ENCODE measurements at places on chromosomes 3 and 15.

GRCh38 chr3:98761643-98762229, 1.4 kb upstream of the ST3GAL6 start:
- no peak for DNase-seq

GRCh38 chr3:141274411-141275031, 42.9 kb downstream of the PXYLP1 start:
- no peak for DNase-seq

- DNase-seq: no peak
Observed at GRCh38 chr3:5423523-5423922, 236.0 kb downstream of the EDEM1 start.

DNA sequence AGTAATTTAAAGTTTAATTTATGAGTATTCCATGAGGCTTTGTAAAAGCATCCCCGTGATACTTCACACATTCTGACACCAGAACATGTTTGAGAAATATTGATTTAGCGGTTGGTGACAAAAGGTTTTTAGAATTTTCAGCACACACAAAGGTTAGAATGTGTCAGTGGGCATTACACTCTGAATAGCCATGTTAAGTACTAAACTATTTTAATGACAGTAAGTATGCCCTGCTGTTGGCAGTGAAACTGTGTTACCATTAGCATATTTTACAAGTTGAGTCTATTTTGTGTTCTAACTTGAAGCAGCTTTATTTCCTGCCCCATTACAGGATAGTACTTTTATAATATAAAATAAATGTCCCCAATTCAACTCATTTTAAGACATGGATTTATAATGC, 66.5 kb downstream of the ADAMTSL3 start:
- no peak for DNase-seq

- no peak for DNase-seq
Observed at GRCh38 chr15:36363335-36363734, 216.1 kb upstream of the CDIN1 start.

- DNase-seq: no peak
Observed at GRCh38 chr3:126962756-126963155, 20.2 kb upstream of the PLXNA1 start.

DNA sequence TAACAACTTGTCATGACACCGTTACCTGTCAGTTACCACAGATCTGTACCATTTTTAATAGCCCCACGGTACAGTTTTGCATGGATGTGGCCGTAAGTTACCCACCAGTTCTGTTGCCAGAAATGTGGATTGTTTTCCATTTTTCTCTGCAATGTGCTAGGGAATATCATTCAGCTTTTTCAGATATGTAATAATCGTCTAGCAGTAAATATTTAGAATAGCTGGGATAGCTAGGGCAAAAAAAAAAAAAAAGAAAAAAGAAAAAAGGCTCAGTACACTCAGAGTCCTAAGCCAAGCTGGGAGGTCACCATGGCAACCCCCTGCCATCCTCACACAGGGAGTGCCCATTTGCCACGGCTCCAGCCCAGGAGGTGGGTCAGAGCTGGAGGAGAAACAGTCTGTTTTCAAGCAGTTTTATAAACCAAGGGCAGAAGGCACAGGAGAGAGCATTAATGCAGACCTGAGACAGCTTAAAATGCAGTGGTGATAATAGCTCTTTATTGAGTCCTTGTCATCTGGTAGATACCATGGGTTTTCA, 25.2 kb downstream of the PAQR5 start:
- DNase-seq: no peak

GRCh38 chr3:148307443-148307843, 390.3 kb upstream of the AGTR1 start:
- DNase-seq: no peak

- DNase-seq: no peak
Observed at GRCh38 chr3:138362538-138362937, 14.2 kb downstream of the MRAS start.

DNA sequence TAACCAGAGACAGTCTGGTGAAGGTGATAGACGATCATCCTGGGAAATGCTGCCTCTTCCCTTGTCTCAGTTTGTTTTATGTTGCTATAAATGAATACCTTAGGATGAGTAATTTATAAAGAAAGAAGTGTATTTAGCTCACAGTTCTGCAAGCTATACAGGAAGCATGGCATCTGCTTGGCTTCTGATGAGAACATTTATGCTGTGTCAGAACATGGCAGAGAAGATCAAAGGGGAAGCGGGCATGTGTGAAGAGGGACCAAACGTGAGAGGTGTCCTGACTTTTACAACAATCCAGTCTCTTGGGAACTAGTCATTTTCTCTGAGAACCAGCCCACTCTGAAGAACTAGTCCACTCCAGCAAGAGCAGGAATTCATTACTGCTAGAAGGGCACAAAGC, 9.6 kb downstream of the CMC1 start:
- DNase-seq: no peak

GRCh38 chr15:93708724-93709445, 522.5 kb upstream of the MCTP2 start:
- no peak for DNase-seq

- DNase-seq: no peak
Observed at GRCh38 chr3:14725013-14725412, 50.1 kb downstream of the C3orf20 start.

GRCh38 chr3:80676261-80676660, 908.5 kb upstream of the ROBO1 start:
- DNase-seq: no peak

- DNase-seq: no peak
Observed at GRCh38 chr15:80978685-80979329, 10.8 kb downstream of the MESD start.

DNA sequence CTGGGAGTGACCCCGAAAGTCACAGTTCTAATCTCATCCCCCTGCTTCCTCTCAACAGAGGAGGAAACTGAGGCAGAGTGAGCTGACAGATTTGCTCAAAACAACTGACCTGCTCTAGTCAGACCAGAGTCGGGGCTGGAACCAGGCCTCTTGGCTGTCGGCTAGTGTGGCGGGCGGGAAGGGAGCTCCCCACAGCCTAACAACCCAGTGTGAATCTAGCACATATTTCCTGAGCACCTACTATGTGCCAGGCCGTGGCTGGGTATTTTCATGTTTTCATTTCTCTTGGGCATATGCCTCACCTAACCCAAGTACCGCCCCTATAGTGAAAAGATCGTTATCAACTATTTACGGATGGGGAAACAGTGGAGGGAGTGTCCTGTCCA, 27.2 kb downstream of the GRIP2 start:
- DNase-seq: no peak

- no peak for DNase-seq
Observed at GRCh38 chr3:186024210-186024609, 84.7 kb downstream of the ETV5 start.

GRCh38 chr3:107633327-107634098, 110.8 kb downstream of the BBX start:
- no peak for DNase-seq

DNA sequence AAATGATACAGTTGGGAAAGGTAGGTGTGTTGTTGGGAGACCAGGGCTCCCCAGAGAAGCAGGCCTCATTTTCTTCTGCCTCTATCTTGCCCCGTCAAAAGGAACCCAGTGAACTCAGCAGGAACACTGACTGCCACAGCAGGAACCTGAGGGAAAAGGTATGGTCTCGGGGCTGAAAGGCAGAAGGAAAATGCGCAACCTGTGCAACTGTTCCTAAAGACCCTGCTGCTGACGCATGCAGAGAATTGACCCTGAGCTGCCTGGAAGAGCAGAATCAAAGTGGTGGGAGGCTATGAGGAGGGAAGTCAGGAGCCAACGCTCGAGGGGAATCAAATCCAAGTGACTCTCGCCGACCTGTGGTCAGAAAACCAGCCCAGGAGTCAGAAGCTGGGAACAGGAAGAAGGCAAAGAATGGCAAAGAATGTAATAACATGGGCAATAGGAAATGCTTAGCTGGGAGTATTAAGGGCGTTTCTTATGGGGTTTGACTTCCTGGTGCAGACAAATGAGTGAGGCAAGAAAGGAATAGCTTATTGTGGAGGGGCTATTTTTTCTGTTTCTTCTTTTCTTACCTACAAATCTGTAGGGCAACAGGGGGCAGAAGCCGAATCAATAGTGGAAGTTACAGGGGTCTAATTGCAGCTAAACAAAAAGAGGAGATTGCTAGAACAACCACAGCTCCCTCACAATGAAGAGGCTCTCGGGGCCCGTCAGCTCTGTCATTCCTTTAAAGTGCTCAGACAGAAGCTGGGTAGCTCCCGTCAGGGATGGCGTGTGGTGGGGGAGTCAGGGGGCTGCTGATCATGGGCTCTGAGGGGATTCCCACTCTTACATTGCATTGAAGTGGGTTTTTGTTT, 65.4 kb upstream of the DLG1 start:
- peak; percentile 5 for DNase-seq

- DNase-seq: no peak
Observed at GRCh38 chr15:59295261-59296001, 77.2 kb downstream of the MYO1E start.

GRCh38 chr3:153150991-153151390, 11.0 kb upstream of the RAP2B start:
- no peak for DNase-seq

DNA sequence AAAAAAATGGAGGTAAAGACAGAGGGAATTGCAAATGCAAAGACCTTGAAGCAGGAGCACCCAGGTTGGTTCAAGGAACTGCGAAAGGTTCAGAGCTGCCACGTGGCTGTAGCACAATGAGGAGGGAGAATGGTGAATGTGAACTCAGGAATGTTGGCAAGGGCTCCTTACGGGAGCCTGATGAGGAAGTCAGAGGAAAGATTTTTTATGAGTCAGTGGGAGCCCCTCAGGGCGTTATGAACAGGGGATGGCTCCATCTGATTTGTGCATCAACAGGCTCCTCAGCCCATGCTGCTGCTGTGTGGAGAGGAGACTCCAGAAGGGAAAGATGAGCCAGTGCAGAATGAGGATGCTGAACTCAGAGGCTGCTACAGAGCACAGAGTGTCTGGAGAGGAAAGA, 194.4 kb downstream of the ARRDC4 start:
- no peak for DNase-seq

GRCh38 chr3:132448216-132448961, 31.1 kb downstream of the DNAJC13 start:
- DNase-seq: no peak

GRCh38 chr3:43071313-43071893, 34.5 kb downstream of the POMGNT2 start:
- DNase-seq: no peak

DNA sequence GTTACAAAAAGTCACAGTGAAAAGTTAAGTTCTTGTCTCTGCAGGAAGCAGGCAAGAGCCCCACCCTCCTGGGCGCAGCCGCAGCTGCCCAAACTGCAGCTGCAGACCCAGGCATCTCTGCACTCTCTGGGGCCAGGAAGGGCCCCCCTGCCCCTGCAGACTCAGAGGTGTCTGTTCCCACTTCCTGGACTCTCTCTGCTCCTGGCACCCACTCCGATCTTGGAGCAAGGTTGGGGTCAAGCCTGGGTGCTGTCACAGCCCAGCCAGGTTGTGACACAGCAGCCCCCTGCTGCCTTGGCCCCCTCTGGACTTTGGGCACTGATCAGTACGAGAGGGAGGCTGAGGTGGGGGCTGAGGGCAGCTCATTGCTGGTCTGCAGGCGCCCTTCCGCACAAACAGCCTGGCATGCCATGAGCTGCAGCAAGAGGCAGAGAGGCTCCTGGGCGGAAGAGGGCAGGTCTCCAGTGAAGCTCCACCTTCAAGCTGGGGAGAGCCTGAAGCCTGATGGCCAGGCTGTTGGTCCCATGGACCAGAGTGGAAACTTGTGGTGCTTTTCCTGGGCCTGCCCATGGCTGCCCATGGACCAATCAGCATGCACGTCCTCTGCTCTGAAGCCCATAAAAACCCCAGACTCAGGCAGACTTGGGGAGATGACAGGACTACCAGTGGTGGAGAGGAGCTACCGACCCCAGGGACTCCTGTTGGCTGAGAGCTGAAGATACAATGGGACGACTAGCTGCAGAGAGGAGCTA, 42.9 kb upstream of the LRRFIP2 start:
- DNase-seq: no peak

DNA sequence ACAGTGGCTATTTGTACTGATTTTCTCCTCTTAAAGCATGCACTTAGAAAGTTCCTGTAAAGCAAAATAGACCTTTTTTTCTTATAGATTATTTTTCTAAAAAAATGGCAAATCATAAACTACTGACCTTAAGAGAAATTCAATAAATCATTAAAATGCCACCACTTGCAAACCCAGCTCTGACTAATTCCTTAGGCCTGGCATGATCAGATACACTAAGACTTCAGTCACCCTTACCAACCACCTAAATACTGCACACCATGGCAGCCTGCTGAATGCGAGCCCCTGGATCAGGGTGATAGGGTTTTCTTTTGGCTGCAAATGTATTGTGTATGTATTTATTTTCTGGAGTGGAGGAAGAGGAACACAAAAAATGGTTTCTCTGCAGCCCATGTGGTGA, 370.6 kb upstream of the TBL1XR1 start:
- DNase-seq: no peak

DNA sequence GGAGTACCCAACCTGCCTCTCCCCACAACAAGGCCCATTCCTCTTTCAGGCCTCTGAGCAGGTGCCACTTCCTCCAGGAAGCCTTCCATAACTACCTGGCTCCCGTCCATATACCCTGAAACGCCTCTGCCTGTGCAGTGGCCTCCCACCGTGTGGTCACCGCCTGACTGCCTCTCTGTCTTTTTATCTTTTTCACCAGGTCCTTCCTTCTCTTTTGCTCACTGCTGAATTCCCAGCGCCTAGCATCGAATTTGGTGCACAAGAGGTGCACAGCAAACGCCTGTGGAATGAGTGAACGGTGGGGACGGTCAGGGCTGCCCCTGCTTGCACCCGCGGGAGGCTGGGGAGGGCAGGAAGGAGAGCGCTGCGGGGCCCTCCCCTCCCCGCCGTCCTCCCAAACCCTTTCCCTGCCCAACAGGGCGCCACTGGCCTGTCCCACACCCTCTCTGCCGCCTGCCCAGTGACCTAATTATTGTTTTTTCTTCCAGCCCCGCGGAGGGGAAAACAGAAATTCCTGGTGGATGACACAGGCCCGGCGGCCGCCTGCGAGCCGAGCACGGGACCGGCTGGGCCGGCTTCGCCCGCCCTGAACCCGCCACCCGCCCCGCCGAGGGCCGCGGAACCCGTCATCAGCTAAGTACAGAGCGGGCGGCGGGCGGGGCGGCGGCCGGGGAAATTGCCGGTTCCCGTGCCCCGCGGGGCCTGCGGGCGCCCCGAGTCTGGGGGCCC, 140.1 kb downstream of the SMAD6 start:
- peak; percentile 58 for DNase-seq

DNA sequence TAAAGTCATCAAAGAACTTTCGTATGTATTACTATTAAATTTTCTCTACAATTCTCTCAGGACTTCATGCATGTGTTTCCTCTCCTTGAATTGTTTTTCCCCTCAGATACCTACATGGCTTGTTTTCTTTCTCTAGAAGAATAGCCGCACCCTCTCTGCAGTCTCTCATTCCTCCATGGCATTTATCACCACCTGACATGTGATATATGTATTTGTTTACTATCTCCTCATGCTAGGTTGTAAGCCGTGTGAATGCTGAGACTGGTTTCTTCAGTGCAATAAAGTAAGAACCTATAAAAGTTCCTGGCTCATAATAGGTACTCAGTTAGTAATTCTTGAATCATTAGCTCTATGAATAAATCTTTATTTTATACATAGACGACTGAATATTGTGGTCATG, 149.2 kb downstream of the CNTN4 start:
- DNase-seq: no peak

GRCh38 chr3:48504051-48504946, at the start of gene SHISA5:
Gene SHISA5, minus strand, starts transcription at chr3:48504174. Its CDS starts 80 bp downstream, at chr3:48504094.
- peak; percentile 78 for DNase-seq
